ENCODE measurements at places on chromosomes 11 and 22.

DNA sequence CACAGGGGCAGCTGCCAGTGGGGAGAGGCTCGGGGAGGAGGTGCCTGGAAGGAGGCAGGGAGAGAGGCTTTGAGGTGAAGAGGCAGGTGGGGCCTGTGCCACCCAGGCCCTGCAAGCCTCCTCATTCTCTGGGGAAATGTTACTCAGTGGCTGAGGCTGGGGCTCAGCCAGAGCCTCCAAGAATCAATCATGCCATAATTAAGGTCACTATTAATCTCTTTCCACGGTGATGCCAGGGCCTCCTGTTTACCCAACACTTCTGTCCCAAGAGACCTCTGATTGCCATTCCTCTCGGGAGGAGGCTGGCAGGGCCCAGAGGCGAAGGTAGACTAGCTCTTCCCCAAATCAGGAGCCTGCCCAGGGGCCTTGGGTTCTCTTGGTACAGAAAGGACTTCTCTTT lies 38.4 kb downstream of the GDPD5 start:
- DNase-seq, result no peak

GRCh38 chr11:130462101-130462885 lies 13.8 kb downstream of the ADAMTS15 start:
- no peak for DNase-seq

DNA sequence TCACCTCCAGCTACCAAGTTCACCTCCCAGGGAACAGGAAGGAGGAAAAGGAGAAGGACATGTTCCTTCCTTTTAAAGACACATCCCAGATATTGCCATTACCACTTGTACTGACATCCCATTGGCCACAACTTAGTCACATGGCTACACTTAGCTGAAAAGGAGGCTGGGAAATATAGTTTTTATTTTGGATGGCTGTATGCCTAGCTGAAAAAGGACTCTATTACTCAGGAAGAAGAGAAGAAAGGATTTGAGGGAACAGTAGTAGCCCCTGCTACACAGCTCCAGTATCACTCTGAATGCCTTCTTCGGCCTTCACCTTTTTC lies 2.1 kb upstream of the APOA5 start:
- DNase-seq, result no peak

GRCh38 chr11:117646411-117646810 lies 150.6 kb downstream of the DSCAML1 start:
- DNase-seq, result no peak

GRCh38 chr22:30655532-30655931 lies 12.1 kb downstream of the DUSP18 start:
- DNase-seq, result no peak

DNA sequence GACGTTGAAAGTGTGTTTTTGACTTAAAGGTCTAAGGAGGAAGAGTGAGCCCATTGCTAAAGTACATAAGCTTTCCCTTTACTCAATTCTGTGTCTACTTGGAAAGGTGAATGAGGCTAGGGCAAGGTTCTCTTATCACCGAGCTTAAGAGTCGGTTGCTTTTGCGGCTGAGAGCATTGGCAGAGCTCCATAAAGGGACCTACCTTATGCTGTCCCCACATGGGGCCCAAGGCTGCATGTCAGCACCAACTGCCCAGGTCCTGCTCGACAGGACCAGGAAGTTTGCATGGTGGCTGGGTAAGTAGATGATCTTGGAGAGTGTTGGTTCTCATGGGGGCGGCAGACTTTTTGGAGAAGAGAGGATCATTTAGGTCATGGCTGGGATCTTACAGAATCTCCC lies 91.2 kb downstream of the ZBTB16 start:
- no peak for DNase-seq

GRCh38 chr11:65425971-65426838 lies 3.6 kb downstream of the NEAT1 start:
- DNase-seq, result peak; percentile 27

DNA sequence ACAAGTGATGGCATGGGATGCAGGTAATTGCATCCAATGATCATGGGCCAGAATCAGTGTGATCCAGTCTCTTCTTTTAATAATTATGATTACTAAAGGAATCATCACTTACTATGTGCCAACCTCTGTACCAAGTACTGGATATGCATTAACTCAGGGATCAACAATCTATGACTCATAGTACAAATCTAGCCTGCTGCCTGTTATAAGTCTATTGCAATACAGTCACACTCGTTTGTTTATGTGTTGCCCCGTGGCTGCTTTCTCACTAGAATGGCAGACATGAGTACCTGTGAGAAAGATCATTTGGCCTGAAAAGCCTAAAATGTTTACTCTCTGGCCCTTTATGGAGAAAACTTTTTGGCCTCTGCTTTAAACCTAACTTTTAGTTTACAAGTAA lies 45.0 kb downstream of the OR6Q1 start:
- no peak for DNase-seq

GRCh38 chr11:69373251-69373635 lies 79.3 kb downstream of the MYEOV start:
- DNase-seq, result no peak

- peak; percentile 16 for DNase-seq
These were observed 3.0 kb downstream of the ATL3 start for GRCh38 chr11:63667995-63668795.

GRCh38 chr11:77172666-77172982 lies 44.6 kb downstream of the MYO7A start:
- no peak for DNase-seq

GRCh38 chr11:59180168-59180776 lies 8.3 kb downstream of the DTX4 start:
- no peak for DNase-seq

DNA sequence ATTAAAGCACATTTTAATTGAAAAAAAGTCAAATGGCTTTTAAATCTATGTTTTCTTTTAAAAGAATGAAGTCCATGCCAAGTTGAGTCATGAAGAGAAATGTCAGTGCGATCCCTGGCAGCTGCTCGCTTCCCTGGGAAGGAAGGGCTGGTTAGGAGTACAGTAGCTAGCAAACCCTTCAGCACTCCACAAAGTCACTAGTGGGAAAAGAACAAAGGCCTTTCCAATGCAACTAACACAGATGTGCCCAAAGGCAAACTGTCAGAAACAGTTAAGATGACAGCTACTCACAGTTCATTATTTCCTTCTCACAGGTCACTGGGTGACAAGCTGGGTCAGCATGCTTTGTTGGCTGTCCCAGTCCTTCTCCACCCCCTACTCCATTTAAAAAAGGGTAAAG lies 308.7 kb downstream of the DCDC1 start:
- no peak for DNase-seq

- peak; percentile 28 for DNase-seq
These were observed 20.2 kb upstream of the TREH start for GRCh38 chr11:118699506-118700220.

DNA sequence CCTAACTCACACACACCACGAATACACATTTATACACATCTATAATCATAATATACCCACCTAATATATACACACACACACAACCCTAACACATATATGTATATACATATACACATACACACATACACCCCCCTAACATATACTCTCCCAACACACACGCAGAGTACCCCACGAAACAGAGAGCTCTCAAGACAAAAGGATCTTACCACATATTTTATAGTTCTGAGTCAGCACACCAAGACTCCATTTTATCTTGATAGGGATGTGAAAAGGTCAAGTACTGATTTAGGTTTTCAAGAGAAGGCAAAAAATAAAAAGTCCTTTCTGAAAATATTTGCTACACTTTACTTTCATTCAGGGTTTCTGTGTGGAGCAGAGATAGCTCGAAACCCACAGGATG lies 1207.2 kb downstream of the LRRC4C start:
- DNase-seq, result no peak
